Iris pigment epithelial cell (primary cell): ENCODE measurements at places on chromosomes 5 and 9.

DNA sequence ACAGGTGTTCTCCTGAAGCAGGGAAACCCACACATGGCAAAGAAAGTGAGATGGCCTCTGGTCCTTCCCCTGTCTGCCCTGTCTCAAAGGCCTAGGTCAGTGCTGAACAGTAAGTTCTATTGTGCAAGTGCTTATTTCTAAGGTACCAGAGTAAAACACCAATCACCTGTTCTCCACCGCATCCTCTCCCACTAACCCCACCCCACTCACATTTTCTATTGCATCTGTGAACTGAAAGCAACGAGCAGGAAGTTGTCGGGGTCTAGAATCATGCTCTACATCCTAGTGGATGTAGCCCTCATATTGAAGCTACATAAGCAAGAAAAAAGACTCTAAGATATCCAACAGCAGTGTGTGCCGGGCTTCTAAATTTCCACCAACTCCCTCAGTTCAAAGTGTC is 265.9 kb downstream of the ENC1 start:
- no peak for DNase-seq

DNA sequence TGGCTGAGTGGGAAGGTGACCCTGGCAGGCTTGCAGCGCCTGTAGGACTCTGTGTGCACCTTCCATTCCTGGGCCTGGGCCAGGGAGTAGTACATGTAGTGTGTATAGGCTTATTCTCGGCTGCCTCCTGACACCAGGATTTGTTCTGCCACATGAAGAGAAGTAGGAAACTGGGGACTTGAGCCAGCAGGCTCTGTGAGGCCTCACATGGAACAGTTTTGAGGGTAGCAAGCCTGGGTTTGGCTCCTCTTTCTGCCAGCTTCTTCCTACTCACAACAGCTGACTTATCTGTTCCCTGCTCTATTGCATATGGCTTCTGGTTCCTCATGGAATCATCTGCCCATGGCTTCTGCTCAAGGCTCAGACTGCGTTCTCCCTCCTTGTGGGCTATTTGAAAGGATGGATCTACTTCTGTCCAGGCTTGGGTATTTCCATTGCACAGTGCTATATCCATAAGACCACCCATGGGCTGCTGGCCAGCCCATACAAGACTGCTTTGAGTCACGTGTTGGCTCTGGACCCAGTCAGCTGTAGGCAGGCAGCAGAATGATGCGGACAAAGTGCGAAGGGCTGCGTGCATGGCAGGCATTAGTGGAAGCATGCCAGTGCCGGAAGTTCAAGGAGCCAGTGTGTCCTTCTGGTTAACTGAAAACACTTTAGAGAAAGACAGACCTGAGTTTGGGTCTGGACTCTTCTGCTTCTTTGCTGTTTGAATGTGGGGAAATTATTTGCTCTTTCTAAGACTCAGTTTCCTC is 11.0 kb upstream of the INSYN2B start:
- DNase-seq: no peak

GRCh38 chr9:37948417-37948980 is 44.6 kb upstream of the SLC25A51 start:
- DNase-seq: no peak

DNA sequence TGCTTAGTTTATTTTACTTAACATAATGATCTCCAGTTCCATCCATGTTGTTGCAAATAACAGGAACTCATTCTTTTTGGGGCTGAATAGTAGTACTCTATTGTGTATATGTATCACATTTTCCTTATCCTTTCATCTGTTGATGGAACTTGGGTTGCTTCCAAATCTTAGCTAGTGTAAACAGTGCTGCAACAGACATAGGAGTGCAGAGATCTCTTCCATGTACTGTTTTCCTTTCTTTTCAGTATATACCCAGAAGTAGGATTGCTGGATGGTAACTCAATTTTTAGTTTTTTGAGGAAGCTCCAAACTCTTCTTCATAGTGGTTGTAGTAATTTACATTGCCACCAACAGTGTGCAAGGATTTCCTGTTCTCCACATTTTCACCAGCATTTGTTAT is 138.8 kb upstream of the POC5 start:
- peak; percentile 11 for DNase-seq

GRCh38 chr5:179139936-179140235 is 79.7 kb downstream of the ZNF354C start:
- DNase-seq: no peak
